A172 (cell line): ENCODE measurements at places on chromosomes 6 and 20. TPM values are rescaled to one million over a fixed set of nuclear protein-coding genes. Genes with fewer than 3 reads are reported as not detected.

The RFX6 gene
- total RNA-seq = not detected in 2 replicates

The C20orf204 gene
- total RNA-seq = 0.89 and 1.2 TPM in 2 replicates

The KIZ gene
- 17.0 and 20.7 TPM in 2 replicates for total RNA-seq

The PRICKLE4 gene
- not detected in 2 replicates for total RNA-seq

The SNRNP48 gene
- 12.6 and 17.0 TPM in 2 replicates for total RNA-seq

The GABRR1 gene
- total RNA-seq = 0.02 TPM in 1 of 2 replicates, not detected in the other

The POM121L2 gene
- total RNA-seq = not detected in 2 replicates

DNA sequence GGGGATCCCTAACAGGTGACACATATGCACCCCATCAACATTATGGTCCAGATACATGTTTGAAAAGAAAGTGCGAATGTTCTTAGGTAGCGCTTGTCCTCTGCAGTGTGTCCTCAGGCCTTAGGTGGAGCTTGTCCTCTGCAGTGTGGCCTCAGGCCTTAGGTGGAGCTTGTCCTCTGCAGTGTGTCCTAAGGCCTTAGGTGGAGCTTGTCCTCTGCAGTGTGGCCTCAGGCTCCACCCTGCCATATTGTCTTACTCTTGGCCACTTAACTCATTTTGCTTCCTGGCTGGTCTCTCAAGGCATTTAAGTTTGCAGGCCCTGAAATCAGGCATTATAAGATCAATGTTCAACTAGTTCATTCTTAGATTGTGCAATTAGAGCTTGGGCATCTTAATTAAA lies 74.7 kb upstream of the SCP2D1 start:
- no peak for DNase-seq

GRCh38 chr6:2599817-2600216 lies 150.9 kb downstream of the MYLK4 start:
- no peak for DNase-seq

DNA sequence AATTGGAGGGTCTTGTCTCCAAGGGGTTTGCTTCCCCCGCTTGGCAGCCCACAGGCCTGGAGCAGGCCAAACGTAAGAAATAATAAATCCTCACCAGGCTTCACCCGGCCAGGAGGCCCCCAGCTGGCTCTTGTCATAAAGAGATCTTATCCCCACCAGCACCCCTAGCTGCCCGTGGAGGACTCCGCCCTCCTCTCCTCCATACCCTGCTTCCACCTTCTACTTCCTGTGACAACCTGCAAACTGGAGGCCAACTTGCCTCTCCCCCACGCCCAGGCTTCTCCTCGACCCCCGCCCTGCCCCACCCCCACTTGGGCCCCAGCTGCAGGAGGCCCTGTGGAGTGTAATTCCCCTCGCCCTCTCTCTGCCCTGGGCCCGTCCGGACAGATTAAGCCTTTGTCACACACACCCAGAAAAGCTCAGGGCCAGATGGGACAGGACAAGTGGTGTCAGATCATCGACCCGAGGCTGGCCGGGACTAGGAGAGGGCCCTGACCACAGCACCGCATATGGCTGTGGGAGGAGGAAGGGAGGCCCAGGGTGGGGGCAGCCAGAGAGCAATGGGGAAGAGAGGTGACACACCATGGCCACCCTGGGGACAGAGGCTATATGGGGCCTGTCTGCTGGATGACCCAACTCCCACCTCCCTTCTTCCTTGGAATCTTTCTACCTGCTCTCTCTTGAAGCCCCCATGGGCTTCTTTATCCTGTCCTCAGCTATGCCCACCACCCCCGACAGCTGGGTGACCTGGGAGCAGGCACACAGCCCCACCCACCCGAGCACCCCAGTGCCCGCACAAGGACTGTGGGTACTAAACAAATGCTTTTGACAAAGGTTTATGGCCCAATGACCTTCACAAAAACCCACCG lies 3.9 kb downstream of the NOL4L start:
- DNase-seq = no peak

GRCh38 chr6:170022827-170023619 lies 267.9 kb downstream of the DLL1 start:
- no peak for DNase-seq

DNA sequence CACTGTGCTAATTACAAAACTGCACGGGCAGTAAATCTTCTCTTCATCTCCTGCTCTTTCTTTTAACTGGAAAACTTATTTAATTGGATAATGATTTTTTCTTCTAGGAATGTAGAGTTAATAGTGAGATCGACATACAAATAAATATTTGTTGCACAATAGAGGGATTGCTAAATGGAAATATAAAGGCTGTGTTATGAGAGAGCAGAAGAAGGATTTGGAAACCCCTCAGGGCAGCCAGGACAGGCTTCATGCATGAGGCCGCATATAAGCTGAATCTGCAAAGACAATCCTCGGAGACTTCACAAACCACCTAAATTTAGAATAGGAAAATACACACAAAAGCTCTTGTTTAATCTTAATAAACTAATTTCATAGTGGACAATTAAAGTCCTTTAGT lies 2.9 kb upstream of the TAAR1 start:
- no peak for DNase-seq

DNA sequence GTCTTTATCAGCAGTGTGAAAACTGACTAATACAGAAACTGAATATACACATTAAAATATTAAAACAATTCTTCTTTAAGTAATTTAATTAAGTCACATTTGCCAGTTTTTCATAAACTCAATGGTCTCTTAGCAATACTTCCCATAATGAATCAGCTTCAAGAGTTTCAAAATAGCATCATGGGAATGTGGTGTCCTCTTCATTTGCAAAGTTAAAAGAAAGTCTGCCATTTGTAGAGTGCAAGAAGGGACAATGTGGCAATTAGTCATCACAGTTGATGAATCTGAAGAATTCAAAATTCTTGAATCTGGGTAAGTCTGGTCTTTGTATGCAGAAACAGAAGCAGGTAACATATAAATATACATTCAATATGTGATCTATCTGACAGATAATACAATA lies 38.7 kb downstream of the SYNE1 start:
- DNase-seq = no peak

DNA sequence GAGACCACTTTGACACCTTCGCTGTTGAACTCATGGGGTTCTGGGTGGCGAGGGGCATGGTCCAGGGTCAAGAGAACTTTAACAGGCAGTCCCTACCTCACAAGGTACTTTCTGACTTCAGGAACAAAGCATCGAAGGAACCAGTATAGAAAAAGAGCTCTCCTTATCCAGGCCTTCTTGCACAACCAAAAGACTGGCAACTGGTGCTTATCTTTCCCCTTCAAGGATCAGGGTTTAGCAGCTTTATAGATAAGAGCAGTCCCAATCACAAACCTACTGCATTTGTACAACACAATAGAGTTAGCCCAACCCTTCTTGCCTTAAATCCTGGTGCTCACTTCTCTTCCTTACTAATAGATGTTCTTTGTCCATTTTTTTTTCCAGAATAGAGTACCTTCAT lies 116.3 kb downstream of the SNX5 start:
- DNase-seq = no peak

DNA sequence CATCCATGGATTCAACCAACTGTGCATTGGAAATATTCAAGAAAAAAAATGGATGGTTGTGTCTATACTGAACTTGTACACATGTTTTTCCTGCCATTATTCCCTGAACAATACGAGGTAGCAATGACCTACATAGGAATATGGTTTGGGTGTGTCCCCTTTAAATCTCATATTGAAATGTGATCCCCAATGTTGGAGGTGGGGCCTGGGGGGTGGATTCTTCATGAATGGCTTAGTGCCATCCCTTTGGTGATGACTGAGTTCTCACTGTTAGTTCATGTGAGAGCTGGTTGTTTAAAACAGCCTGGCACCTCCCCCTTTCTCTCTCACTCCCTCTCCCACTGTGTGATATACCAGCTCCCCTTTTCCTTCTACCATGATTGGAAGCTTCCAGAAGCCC lies 139.8 kb upstream of the BACH2 start:
- no peak for DNase-seq

DNA sequence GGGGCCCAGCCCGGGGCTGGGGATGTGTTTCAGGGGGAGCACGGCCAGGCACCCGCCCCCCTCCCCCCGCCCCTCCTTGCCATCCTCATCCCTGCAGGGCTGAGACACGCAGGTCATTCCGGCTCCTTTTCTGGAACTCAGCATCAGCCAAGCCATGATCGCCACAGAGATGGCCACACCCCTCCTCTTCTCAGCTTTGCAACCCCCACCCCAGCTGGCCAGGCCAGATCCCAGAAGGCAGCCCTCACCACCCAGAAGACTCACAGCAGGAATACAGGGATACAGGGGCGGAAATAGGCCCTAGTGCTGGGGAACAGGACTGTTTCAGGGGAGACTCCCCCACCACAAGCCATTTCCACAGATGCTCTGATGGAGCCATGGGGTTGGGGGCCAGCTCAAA lies 33.5 kb downstream of the YTHDF1 start:
- no peak for DNase-seq

DNA sequence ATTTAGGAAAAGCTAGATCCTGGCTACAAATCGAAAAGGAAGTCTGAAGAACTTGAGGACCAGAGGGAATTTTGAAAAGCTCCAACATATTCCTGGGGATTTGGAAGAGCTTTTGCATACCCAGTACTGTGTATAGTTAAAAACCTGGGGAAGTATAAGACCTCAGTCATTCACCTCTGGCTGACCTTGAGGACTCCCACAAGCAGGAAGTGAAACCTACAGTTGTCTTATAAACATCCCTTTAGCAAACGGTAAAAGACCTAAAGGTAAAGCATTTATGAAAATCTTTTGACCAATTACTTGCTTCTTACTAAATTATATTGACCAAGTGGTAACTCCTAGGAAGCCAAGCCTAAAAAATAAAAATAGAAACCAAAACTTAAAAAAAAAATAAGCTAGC lies 175.0 kb downstream of the HAO1 start:
- DNase-seq = no peak

DNA sequence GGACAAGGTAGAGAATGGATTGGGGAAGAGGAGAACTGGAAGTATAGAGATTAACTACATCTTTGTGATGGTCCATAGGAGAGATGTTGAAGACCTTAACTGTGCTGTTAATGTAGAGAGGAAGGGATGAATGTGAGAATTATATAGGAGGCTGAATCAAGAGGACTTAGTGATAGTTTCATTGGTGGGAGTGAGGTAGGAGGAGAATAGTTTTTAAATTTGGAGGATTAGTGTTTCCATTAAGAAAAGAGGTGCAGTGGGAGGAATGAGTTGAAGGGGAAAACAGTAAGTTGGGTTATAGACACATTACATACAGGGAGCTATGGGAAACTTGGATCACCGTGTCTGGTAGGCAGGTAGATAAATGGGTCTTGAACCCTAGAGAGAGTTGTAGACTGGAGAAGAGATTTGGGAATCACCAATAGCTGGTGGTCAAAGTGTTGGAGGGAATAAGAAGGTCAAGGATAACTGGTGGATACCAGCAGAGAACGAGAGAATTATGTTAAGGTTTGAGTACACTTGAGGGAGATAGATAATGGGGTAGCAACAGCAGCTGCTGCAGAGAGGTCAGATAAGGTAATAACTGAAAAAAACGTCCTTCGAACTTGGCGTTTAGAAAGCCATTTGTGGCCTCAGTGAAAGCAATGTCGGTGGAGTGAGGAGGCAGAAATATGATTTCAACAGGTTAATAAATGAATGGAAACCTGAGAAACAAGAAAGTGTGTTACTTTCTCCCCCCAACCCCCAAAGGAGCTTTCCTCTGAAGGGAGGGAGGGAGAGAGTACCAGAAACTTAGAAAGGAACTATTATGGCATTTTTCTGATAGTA lies 3.1 kb downstream of the C6orf89 start:
- no peak for DNase-seq

GRCh38 chr6:26270486-26270861 lies 94.5 kb upstream of the BTN3A2 start:
- no peak for DNase-seq

- no peak for DNase-seq
Measured at GRCh38 chr6:28734443-28734959, 189.3 kb downstream of the TRIM27 start.

GRCh38 chr6:37488476-37488875 lies 11.2 kb downstream of the CCDC167 start:
- DNase-seq = no peak

DNA sequence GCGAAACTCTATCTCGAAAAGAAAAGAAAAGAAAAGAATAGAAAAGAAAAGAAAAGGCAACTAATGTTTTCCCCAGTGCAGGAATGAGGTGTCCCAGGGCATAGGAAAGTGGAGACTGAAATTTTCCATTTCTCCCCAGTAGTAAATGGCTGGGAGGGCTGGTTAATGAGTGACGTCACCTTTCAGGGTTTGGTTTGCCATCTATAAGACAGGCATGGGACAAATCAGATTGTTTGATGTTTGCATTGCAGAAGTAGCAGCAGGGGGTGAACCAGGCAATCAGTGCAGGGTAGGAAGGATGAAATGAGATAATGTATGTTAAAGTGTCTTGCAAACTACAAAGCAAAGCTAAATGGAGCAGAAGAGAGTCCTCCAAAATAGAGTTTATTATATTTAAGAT lies 533.4 kb downstream of the PKHD1 start:
- DNase-seq = no peak

- DNase-seq = no peak
Measured at GRCh38 chr6:108945681-108946159, 97.5 kb downstream of the ARMC2 start.

DNA sequence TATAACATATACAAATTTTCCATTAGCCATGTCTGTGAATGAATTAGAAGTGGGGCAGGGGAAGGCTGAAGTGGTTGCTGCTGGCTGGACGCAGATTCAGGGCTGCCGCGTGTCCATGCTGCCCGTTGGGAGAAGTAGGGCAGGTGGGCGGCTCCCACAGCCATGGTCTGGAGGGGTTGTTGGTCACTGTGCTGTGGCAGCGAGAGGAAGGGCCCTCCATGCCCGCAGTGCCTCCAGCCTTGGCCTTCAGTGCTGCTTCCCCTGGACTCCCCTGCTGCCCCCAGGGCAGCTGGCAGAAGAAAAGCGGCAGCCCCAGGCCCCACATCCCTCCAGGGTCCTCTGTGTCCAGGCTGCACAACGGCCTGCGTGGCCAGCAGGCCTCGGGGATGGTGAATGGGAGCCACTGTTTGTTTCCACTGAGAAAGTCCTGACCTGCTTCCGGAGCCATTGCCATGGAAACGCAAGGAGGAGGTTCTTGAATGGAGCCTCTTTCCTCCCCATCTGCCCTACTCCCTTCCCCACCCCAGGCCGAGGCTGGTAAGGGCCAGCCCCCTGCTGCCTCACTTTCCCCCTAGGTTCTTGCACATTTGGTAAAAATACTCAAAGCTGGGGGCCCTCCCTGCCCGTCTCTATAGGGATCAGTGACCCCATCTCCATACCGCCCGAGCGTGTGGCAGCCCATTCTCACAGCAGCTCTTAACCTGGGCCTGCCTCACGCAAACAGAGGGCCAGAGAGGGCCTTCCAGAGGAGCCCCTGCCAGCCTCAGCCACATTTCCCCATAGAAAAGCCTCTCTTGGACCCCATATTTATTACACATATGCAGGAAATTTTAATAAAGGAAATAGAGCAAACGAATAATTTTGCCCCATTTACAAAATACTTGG lies 113.3 kb downstream of the SASH1 start:
- DNase-seq = no peak

GRCh38 chr6:117555262-117555849 lies 47.0 kb downstream of the GOPC start:
- DNase-seq = no peak
